ENCODE measurements at places on chromosomes 16 and 17.

DNA sequence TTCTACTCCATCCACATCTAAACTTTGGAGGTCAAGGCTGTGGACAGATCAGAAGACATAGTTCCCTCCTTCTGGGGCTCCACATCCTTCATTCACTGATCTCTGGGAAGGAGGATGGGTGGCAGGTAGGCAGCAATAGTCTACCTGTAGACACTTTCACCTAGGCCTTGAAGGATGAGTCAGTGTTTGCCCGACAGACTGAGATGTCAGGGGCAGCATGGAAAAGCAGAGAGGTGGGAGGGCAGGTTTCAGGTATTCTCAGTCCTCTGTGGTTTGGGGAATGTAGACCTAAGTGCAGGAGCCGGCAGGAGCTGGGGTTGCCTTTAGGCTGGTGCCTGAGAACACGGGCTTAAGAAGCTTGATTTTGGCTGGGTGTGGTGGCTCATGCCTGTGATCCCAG, 171.9 kb upstream of the ZNF267 start:
- no peak for DNase-seq

DNA sequence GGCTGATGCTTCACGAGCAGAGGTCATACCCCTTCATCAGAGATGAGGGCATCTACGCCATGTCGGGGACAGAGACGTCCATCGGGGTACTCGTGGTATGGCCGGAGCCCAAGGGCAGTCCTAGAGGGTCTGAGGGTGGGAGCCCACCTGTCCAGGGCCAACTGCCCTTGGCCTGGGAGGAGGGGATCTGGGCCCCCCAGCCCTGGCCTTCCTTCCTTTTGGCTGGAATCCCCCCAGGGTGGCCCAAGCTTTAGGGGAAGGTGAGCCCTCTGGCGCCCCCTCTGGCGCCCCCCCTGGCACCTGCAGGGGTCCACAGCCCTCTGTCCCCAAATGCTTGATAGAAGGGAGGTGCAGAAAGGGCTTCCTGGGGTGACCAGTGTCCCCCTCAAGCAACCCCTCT, 69.3 kb downstream of the SCNN1B start:
- DNase-seq: no peak

DNA sequence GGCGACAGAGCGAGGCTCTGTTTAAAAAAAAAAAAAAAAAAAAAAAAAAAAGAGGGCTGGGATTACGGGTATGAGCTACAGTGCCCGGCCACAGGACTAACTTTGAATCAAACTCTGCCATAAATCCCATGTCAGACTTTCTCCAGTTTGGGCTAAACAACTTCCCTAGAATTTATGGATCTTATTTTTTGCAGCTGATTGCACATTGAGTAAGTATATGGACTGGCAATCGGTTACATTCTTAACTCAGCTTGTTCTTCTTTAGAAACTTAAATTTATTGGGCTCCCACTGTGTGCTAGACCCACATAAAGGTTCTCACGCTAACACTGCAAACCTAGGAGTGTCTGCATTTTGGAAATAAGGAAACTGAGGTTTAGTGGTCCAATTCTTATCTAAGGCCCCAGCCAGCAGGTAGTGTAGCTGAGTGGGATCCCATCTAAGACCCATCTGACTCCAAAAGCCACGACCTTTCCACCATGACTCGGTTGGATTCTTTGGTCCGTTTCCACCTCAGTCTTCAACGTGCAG, 718 bp upstream of the CBFB start:
- no peak for DNase-seq

GRCh38 chr16:70692130-70692872, 6.4 kb upstream of the MTSS2 start:
- no peak for DNase-seq

GRCh38 chr17:59840329-59841090, 52.2 kb downstream of the TUBD1 start:
- no peak for DNase-seq

- DNase-seq: peak; percentile 40
Observed at GRCh38 chr17:40329839-40330794, 21.1 kb downstream of the RARA start.

DNA sequence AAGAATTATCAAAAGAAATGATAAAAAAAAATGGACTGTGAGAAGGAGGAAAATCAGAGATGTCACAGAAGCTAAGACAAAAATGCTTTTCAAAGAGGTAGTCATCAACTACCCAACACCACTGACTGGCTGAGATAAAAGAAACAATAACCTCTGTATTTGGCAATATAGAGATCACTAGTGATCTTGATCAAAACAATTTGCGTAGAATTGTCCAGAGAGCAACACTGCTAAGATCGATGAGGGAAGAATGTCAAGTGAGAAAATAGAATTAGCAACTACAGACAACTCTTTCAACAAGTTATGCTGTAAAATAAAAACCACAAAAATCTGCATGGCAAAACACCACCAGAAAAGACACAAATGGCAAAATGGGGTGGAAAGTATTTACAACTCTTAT, 66.0 kb downstream of the BRIP1 start:
- DNase-seq: no peak

- DNase-seq: no peak
Observed at GRCh38 chr17:71247441-71248015, 873.3 kb upstream of the SOX9 start.

- DNase-seq: peak; percentile 18
Observed at GRCh38 chr17:38591759-38592241, 14.0 kb downstream of the SRCIN1 start.

DNA sequence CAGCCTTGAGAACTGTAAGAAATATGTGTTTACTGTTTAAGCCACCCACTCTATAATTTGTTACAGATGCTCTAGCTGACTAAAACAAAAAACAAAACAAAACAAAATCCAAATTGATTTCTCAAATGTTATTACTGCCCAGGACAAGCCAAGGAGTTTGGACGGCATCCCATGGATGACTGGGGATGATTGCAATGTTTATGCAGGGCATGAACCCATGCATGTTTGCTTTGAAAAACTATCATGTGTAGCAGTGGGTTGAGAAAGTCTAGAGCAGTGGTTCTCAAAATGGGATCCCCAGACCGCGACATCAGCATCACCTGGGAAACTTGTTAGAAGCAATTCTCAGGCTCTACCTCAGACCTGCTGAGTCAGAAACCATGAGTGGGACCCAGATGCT, 223.2 kb upstream of the PSMD7 start:
- DNase-seq: no peak

All from NCI-H1694 treated with DMSO at 0.1 percent for 48 hours (cell line).